ENCODE measurements at places on chromosomes 16 and 17.
A peak's percentile ranks its signal among the peaks of the same experiment; 100 is the strongest.

GRCh38 chr16:66894055-66894454 lies 13.7 kb downstream of the PDP2 start:
- DNase-seq, result no peak

DNA sequence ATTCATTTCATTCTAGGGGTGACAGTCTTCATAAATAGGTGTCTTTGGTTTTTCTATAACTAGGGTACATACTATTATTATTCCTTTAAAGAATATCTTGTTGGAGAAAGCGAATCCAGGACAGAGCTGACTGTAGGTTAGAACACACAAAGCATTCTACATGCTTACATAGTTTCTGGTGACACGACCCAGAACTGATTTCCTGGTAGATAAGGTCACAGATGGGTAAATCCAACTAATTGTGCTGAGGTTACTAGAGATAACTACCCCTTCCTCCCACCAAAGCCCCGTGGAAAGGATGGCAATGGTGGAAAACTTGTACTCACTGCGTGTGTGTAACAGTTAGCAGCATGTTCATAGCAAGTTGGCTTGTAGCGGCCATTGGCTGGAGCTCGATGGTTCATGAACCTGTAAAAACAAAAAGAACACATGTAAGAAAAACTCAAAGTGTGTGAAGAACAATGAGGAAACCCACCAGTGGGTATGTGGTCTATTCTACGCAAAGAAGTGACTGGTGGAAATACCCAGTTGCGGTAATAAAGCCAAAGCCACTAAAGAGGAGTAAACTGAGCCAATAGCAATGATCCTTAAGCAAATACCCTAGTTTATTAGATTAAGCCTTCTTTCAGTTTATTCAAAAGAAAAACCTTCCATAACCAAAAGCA lies 7.7 kb downstream of the MMD start:
- DNase-seq, result no peak

DNA sequence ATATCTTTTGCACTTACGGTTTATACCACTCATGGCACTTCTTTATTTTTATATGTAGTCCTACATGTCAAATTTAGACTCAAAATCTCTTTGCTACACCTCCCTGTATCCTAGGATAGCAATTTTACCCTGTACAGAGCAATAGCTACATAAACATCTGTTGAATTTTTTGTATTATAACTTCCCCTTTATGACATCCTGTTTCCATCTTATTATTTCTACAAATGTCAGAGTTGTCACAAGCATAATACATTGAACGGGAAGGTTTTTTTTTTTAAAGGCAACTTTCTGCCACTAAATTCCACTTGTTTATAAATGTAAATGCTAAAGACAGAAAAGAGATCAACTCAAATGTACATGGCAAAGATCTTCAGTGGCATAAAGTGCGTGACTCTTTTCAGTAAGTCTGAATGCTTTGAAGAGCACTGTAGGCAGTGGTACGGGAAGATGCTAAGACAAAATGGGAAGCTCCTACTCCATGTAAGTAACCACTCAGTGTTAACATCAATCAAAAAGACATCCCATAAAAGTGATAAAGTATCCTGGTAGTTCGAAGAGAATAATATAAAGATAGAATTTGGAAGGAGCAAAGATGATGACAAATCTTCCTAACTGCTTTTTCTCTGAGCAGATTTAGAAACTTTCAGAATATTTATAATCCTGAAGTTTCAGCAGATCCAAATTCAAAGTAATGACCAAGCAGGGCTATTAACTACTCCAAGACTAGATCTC lies 26.8 kb downstream of the GNA13 start:
- DNase-seq, result no peak

GRCh38 chr16:4290236-4290830 lies 17.5 kb upstream of the TFAP4 start:
- DNase-seq, result no peak

GRCh38 chr17:55463600-55463999 lies 42.0 kb upstream of the MMD start:
- DNase-seq, result no peak

DNA sequence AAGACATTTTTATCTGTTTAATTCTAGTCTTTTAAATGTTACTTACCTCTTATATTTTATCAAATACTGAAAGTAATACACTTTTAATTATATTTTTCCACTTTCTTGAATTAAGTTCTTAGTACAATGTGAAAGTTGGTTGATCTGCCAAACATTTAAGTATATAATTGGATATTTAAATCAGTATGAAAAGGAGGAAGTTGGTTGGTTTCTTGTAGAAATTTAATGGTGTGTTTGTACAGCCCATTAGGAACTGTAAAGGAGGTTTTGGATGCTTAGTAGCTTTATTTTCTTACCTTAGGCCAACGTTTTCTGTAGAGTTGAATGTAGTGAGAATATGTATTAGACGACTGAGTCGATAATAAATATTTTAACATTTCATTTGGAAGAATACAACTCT lies 5.4 kb downstream of the NFATC3 start:
- DNase-seq, result no peak

DNA sequence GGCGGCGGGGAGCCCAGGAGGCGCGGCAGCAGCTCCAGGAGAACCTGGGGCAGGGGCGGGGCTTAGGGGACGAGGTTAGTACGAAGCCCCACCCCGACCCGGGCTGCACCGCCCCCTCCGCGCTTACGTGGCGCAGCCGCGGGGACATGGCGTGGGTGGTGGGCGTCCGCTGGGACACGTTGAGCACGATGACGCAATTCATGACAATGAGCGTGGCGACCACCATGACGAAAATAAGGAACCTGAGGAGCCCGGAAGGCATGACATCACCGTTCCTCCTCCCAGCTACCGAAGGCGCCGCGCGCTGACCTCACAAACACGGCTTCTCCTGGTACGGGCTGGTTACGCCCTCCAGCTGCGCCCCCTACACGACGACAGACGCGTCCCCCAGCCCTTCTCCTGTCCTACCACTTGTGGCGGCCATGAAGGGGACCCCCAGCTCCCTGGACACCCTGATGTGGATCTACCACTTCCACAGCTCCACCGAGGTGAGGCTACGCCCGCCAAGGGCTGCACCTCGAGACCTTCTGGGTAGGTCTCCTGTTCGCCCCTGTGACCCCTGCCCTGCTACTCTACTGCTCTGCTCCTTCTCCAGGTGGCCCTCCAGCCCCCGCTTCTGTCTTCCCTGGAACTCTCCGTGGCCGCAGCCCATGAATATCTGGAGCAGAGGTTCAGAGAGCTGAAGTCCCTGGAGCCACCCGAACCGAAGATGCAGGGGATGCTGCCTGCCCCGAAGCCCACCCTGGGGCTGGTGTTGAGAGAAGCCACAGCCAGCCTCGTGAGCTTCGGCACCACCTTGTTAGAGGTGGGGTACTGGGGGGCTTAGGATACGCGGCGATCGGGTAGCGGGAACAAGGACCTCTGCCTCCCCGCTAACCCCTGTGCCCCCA lies at the start of gene C17orf107:
C17orf107 (plus strand) TSS at position 196 of the 890 bp plus-strand sequence; CDS start at position 423, 227 bp downstream.
- peak; percentile 93 for DNase-seq

DNA sequence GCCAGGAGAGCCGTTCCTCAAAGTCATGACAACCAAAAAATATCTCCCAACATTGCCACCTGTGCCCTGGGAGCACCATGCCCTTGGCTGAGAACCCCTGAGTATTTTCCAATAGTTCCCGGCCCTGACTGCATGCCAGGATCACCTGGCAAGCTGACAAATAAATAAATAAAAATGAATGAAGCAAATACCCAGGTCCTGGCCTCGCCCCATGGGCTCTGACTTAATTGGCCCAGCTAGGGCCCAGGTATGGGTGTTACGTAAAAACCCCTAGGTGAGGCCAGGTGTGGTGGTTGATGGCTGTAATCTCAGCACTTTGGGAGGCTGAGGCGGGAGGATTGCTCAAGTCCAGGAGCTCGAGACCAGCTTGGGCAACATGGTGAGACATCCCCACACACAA lies 2.7 kb upstream of the C16orf74 start:
- no peak for DNase-seq

DNA sequence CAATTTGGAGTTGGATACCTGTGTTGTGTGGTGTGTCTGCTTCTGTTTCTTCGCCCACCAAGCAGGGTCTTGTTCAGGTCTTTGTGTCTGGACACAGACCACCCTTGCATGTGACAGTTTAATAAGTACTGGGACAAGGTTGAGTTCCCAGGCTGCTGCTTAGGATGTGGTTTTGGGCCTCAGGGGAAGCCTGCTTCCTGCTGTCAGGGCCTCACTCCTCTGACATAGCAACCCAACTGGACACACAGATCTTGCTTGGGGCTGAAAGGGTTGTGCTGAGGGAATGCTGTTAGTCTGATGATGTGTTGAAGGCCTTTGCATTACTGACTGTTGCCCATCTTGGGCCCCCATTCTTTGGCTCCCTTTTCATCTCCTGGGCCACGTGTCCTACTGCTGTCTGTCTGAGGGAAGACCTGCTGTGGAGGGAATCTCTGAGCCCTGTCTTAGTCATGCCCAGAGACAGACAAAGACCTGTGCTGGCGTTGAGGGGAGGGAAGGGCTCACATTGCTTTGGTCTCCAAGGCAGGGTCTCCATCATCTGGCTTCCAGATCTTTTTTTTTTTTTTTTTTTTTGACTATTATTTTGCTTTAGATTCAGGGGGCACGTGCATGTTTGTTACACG lies 4.7 kb upstream of the TGFB1I1 start:
- no peak for DNase-seq

- no peak for DNase-seq
Observed at GRCh38 chr17:670286-670685, 44.4 kb downstream of the VPS53 start.

DNA sequence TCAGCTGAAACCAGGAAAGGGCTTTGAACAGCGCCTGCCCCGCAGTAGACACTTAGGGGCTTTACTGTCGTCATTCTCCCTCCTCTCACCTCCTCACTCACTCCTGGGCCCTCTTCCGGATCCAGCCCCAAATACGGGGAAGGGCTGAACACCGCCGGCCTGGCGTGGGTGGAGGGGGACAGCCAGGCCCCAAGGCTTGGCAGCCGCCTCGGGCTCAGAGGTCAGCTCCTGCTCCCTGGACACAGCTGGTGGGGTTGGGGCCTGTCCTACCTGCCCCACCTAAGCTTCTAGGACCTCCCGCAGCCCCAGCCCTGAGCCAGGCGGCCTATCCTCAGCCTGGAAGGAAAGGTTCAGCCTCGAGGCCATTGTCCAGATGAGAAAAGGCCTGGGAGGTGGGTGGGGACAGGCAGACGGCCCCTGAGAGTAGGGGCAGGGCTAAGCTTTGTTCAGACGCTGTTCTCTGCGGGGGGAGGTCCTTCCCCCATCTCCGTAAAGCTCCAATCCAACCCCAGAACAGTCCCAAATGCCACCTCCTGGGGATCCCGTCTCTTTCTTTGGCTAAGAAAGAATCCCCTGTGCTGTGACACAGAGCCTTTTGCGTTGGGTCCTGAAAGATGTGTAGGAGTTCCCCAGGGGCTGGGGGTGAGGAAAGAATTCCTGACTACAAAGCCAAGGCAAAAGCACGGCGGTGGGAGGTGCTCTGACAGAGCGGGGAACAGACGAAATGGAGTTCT lies 881 bp upstream of the LLGL1 start:
- no peak for DNase-seq

- no peak for DNase-seq
Observed at GRCh38 chr17:57372156-57372555, 115.8 kb downstream of the MSI2 start.

DNA sequence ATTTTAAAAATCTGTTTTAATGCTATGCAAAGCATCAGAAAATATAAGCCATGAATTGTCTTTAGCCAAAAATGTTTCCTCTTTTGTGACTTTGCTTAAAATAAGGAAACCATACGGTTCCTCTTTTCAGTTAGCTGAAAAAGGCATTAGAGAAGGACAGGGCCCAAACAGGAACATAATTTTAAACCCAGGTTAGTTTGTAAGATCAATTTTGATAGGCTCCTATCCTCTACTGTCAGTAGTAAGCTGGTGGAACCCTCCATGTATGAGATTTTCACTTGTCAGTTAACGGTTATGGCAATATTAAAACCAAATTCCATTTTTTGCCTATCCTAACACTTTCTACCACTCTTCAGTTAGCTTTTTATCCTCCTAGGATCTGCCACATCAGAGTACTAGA lies 4.3 kb downstream of the EVI2B start:
- no peak for DNase-seq

- no peak for DNase-seq
Observed at GRCh38 chr17:32696426-32696825, 180.5 kb downstream of the MYO1D start.

DNA sequence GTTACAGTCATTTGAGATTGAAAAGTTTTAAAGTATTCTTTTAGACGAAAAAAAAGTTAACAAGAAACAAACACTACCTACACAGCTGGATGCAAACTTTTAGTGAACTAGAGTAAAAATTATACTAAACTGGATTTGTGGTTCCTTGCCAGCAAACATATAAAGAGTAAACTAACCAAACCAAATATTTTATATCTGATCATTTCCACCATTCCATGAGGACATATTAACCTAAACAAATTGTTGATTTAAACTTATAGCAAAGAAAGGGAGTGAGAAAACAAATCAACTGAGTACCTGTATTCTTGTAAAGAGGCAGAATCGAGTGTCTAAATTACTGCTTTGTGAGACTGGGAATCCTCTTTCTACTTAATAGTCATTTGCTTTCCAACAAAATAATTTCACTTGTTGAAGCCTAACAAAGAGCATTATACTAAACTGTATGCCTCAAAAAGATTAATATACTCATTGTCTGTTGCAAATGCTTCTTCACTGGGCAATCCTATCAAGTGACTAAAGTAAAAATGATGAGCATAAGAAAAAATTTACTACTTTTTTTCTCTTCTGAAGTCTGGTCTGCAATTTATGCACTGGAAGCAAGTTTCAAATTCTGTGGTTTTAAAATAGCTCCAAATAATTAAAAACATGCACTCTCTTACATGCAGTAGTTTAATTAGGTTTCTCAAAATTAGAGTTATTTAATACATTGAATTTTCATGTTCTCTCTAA lies 37.5 kb downstream of the AKAP10 start:
- no peak for DNase-seq

GRCh38 chr16:71855937-71856662 lies 10.3 kb downstream of the ATXN1L start:
- no peak for DNase-seq

DNA sequence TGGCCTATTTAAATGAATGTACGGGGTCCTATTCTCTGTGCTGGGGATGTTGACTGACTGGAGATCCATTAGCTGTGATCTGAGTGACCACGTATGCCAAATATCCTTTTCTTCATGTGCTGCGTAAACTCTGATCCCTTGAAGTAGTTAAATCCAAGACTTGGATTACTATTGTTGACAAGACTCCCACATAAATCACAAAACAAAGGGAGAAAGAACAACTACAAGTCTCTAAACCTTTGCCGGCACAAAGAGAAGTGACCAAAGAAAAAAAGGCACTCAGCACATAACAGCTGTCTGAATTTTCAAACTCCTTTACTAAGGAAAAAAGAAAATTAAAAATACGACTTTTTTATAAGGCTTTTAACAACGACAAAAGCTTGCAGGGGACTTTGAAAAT lies 559.9 kb upstream of the CDH8 start:
- no peak for DNase-seq
